Activated T-helper 1 cell treated with Interleukin-2 at 50 U/mL for 16 hours (primary cell): ENCODE measurements at places on chromosomes 2 and 18.

DNA sequence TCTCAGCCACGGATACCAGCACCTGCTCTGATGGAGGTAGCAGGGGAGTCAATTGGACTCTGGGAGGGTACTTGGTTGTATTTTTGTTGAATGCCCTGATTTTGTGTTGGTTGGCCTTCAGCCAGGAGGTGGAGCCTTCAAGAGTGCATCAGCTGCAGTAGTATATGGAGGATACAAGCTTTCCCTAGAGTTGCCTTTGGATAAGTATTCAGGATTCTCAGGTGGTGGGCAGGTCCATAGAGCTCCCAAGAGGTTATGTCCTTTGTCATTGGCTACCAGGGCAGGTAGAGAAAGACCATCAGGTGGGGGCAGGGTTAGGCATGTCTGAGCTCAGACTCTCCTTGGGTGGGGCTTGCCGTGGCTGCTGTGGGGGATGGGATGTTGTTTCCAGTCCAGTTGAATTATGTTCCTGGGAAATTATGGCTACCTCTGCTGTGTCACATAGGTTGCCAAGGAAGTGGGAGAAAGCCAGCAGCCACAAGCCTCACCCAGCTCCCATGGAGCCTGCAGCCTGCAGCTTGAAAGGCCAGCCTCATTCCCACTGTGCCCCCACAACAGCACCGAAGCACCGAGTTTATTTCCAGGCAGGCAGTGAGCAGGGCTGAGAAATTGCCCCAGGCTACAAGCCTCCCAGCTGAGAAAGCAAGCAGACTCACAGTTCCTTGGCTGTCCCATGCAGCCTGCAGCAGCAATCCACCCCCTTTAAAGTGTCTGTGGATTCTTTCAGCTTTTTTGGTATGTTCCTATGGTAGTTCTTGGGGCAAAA lies 38.6 kb upstream of the CHST9 start:
- no peak for DNase-seq

DNA sequence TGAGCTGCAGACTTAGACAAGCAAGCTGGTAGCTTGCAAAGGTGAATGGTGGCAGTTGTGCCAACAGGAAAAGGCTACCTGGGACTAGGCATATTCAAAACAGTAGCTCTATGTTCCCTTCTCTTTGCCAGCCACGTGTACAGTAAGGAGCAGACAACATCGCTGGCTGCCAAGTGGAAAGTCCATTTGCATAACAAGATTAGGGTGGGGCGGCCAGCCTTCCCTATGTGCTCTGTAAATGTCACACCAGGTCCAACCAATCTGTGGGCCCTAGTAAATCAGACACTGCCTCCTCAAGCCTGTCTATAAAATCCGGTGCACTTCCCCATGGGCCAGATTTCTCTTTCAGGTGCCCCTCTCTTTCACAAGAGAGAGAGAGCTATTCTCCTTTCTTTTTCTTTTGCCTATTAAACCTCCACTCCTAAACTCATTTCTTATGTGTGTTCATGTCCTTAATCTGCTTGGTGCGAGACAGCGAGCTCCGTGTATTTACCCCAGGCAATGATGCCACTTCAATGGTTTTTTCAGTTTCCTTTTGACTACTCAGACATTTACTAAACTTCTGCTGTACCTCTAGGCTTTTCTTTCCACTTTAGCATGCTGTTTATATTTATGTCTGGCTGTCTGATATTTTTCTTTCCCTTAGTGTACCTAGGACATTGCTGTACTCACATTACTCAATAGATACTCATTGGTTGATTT lies 297.4 kb upstream of the GCFC2 start:
- DNase-seq = no peak

- DNase-seq = no peak
Measured at GRCh38 chr2:196268538-196269338, 97.4 kb upstream of the STK17B start.

- no peak for DNase-seq
Measured at GRCh38 chr2:159362816-159363251, 76.3 kb upstream of the WDSUB1 start.
